ENCODE measurements at places on chromosomes 3 and 15.

- no peak for DNase-seq
Measured at GRCh38 chr15:49236869-49237268, 66.8 kb downstream of the GALK2 start.

DNA sequence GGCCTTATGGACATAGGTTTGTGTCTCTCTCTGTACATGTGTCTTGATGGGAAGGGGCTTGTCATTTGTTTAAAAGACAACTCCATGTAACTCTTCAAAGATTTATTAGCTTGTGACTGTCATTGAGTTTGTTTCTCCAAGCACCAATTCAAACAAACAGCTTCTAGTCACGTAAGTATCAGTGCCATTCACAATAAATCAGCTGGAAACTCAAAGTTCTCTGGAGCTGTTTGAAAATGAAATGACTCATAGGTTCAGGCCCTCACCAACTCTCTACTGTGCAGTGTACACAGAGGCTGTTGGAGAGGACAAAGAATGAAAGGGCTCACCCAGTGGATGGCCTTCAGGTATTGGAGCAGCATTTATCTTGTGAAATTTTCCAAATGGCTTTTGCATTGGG lies 476.3 kb downstream of the AGBL1 start:
- DNase-seq: no peak

DNA sequence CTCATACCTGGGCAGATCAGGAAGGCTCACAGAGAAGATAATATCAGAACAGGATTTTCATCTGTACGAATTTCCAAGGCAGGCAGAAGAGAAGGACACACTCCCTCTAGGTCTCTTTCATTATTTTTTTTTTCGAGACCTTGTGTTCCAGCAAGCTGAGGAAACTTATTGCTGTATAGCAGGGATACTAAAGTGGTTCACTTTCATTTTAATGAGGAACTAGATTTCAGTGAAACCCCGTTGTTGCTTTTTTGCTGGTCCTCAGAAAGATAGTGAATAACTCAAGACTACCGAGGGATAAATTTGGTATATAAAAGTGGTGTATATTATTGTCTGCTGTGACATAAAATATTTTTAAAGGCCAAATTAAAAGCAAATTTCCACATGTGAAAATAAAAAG lies 24.6 kb downstream of the MEIS2 start:
- no peak for DNase-seq

GRCh38 chr3:14779069-14779685 lies 39.6 kb upstream of the FGD5 start:
- DNase-seq: no peak

- DNase-seq: no peak
Measured at GRCh38 chr3:18189282-18190050, 235.7 kb downstream of the SATB1 start.

- DNase-seq: no peak
Measured at GRCh38 chr3:178561239-178561638, 25.0 kb downstream of the KCNMB2 start.

Data from anterior cingulate cortex (tissue), 58 donors.